ENCODE measurements at places on chromosomes 3 and 15.
A peak's percentile ranks its signal among the peaks of the same experiment; 100 is the strongest.

DNA sequence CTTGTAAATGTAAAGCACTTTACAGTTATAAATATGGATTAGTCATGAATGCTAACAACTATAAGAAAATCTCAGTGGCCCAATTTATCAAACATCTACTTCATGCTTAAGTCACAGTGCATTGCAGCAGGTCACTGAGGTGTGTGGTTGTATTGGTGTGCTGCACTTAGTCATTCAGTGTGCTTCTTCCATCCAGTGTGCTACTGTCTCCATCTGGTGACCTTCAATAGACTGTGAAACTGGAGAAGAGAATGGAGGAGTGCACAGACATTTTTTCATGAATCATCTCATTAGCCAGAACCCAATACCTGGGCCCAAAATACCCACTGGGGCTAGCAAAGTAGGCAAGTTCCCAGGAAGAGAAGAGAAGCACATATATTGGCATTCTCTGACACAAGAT is 199.6 kb downstream of the SHOX2 start:
- H3K4me1 ChIP-seq = no peaks in the 10 kb centered on the region
- no peaks in the 10 kb centered on the region for H3K36me3 ChIP-seq
- no peak overlapping the region for H3K4me3 ChIP-seq
- H3K27ac ChIP-seq = no peak overlapping the region

GRCh38 chr15:39892418-39892817 is 27.6 kb downstream of the GPR176 start:
- H3K4me3 ChIP-seq = no peak overlapping the region
- H3K27ac ChIP-seq = no peak overlapping the region
- H3K36me3 ChIP-seq = no peaks in the 10 kb centered on the region
- no peaks in the 10 kb centered on the region for H3K4me1 ChIP-seq

GRCh38 chr15:85754989-85755388 is 39.7 kb downstream of the KLHL25 start:
- H3K36me3 ChIP-seq = no peaks in the 10 kb centered on the region
- peak; percentile 82 for DNase-seq
- H3K4me3 ChIP-seq = no peak overlapping the region
- H3K4me1 ChIP-seq = peaks cover 12% of the 10 kb centered on the region

- H3K27ac ChIP-seq = no peak overlapping the region
- no peaks in the 10 kb centered on the region for H3K4me1 ChIP-seq
- DNase-seq = no peak
- no peaks in the 10 kb centered on the region for H3K36me3 ChIP-seq
- no peak overlapping the region for H3K4me3 ChIP-seq
Observed at GRCh38 chr3:168168743-168169142, 73.0 kb upstream of the GOLIM4 start.

DNA sequence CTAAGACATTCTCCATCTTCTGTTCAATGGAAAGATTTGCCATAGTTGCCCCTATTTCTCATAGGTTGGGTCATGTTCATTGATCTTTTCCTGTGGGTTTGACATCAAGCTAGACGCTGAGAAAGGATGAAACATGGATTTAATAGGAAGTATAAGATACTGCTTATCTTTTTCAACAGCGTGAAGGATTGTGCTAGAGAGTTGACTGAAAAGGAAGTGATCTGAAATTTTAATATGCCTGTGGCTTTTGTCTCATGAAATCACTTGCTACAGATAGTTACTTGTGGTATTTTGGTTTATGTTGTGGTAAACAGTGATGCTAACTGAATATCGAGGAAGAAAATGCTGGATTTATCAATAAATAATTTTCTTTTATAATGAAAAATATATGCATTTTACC is 442.9 kb downstream of the EDEM1 start:
- no peaks in the 10 kb centered on the region for H3K27me3 ChIP-seq
- H3K4me3 ChIP-seq = no peak overlapping the region
- no peaks in the 10 kb centered on the region for H3K36me3 ChIP-seq
- no peak overlapping the region for H3K27ac ChIP-seq
- no peaks in the 10 kb centered on the region for H3K4me1 ChIP-seq

DNA sequence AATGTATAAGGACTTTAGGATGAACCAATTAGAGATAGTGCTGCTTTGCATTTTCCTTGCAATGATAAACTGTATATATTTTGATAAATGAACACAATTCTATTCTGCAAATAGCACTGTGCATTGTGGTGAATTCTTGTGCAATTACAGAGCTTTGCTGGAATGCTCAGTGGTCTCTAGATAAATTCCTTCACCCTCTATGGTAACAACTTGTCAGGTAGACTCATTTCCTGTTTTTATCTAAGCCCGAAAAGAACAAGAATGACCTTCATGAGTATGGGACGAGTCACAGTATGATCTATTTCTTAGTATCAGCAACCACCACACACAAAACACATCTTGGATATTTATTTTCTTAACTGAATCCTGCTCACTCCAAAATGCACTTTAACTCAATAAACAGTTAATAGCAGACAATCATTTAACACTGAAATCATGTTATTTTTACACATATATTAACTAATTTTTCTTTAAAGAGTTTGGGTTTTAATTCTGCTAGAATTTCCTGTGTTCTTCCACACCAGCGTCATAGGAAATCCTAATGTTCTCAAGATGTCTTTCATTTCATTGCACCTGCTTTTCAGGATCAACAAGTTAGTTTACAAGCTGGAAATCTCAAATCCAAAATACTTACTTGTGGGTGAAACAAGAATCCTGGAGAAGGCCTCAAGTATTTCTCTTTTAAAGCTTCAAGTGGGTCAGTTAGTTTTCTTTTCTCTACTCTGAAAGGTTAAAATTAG is 551.2 kb downstream of the MECOM start:
- DNase-seq = no peak
- H3K27me3 ChIP-seq = no peaks in the 10 kb centered on the region
- no peaks in the 10 kb centered on the region for H3K4me1 ChIP-seq
- no peak overlapping the region for H3K4me3 ChIP-seq
- no peak overlapping the region for H3K27ac ChIP-seq
- no peaks in the 10 kb centered on the region for H3K36me3 ChIP-seq

DNA sequence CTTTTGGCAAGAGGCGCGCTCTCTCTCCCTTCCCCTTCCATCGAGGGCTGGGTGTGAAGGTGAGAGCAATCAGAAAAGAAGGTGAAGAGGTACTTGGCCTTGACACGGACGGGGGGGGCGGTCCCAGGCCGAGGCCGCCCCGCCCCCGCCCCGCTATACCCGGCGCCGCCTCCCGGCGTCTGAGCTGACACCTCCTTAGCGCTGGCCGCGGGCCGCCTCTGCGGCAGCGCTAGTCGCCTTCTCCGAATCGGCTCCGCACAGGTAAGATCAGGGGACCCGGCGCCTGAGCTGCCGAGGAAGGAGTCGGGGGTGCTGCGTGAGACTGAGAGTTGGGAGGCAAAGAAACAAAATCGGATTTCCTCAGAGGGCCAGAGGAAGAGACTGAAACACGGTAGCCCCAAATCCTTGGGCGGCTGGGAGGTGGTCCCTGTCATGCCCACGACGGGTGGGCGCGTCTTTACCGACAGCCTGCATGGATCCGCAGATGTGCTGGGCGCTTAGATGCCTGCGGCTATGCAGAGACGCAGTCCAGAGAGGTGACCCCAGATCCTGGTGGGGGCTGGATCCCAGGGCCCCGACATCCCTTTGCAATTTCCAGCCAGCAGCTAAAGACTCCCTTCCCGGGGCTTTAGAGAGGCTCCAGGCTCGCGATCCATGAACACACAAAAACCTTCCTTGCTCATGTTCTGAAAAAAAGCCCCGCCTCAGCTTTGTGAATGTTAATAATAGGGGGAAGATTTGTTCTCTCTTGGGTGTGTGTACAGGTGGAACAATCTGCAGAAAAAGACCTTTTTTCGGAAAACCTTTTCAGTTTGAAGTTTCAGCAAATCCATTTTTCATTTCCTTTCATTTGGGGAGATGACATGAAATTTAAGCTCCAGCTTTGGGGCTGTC is at the start of gene ENTPD3:
TSS of gene ENTPD3 (plus strand) at position 184 of the 894 bp plus-strand sequence. CDS start 874 bp downstream, outside the sequence.
- H3K27ac ChIP-seq = peak within 1 kb of the TSS; percentile 52
- no peak within 1 kb of the TSS for H3K4me3 ChIP-seq
- peak; percentile 8 for DNase-seq
- H3K4me1 ChIP-seq = peaks cover 8% of the 10 kb centered on the region

GRCh38 chr3:4908433-4909156 is 70.6 kb upstream of the BHLHE40 start:
- H3K27ac ChIP-seq = no peak overlapping the region
- no peaks in the 10 kb centered on the region for H3K36me3 ChIP-seq
- no peaks in the 10 kb centered on the region for H3K27me3 ChIP-seq
- H3K4me3 ChIP-seq = no peak overlapping the region
- DNase-seq = no peak

- H3K27ac ChIP-seq = no peak overlapping the region
- no peak overlapping the region for H3K4me3 ChIP-seq
- H3K4me1 ChIP-seq = peaks cover 30% of the 10 kb centered on the region
- H3K36me3 ChIP-seq = no peaks in the 10 kb centered on the region
Observed at GRCh38 chr15:38263251-38263650, 10.6 kb downstream of the SPRED1 start.

GRCh38 chr15:31245756-31246155 is 80.9 kb upstream of the KLF13 start:
- H3K36me3 ChIP-seq = no peaks in the 10 kb centered on the region
- no peak for DNase-seq
- no peak overlapping the region for H3K4me3 ChIP-seq
- no peaks in the 10 kb centered on the region for H3K4me1 ChIP-seq
- no peak overlapping the region for H3K27ac ChIP-seq

- no peak for DNase-seq
- no peaks in the 10 kb centered on the region for H3K36me3 ChIP-seq
- no peak overlapping the region for H3K27ac ChIP-seq
- H3K27me3 ChIP-seq = no peaks in the 10 kb centered on the region
Observed at GRCh38 chr3:188673646-188674186, 498.1 kb upstream of the TPRG1 start.

DNA sequence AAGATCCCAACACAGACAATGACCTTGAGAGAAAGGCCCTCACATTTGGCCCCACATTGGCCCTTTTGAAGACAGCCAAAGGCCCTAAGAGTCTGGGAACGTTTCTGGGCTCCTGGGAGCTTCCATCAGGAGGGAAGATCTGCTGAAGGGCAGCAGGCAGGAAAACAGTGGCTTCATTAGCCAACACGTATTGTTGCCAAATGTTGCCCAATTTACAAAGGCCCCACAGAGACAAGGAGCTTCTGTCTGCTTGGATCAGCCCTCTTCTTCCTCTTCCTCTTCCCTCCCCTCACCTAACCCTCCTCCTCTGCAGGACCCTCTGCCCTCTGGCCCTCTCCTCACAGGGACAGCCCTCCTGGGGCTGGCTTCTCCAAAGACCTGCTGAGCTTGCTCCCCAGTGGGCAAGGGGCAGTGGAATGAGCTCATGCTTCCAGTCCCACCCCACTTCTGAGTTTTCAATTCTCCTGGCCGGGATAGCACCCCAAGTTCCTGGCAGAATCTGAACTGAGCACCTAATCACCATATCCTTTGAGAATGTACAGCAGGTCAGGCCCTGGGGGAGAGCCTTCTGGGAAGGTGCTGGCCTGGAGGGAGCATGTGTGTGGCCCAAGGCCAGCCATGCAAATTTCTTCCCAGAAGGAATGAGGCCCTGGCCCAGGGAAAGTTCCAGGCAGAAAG is 5.1 kb upstream of the LTF start:
- H3K4me1 ChIP-seq = no peaks in the 10 kb centered on the region
- DNase-seq = no peak
- no peaks in the 10 kb centered on the region for H3K36me3 ChIP-seq
- peaks cover 11% of the 10 kb centered on the region for H3K27me3 ChIP-seq
- no peak overlapping the region for H3K27ac ChIP-seq

- no peak overlapping the region for H3K4me3 ChIP-seq
- no peaks in the 10 kb centered on the region for H3K27me3 ChIP-seq
- no peaks in the 10 kb centered on the region for H3K36me3 ChIP-seq
- H3K4me1 ChIP-seq = peaks cover 32% of the 10 kb centered on the region
- H3K27ac ChIP-seq = no peak overlapping the region
Observed at GRCh38 chr3:112017091-112017490, 17.4 kb upstream of the TMPRSS7 start.

- peaks cover 7% of the 10 kb centered on the region for H3K4me1 ChIP-seq
- H3K27ac ChIP-seq = no peak overlapping the region
- DNase-seq = peak; percentile 60
- no peaks in the 10 kb centered on the region for H3K27me3 ChIP-seq
Observed at GRCh38 chr3:21795152-21795837, 44.3 kb upstream of the ZNF385D start.

DNA sequence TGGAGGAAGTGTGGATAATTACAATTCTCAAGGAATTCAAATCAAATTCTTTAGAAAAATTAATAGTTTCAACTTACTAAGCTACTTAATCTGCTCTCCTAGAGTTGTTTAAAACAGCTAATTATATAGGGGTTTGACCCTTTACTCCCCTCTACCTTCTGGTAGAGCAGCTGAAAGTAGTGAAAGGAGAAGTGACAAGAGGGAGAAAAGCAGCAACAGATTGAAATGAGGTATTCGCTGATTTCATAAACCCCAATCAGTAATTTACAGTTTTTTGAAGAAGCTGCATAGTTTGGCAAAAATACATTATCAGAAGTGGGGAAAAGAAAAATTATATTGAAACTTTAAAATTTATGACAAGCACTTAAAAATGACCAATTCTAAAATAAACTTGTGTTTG is 52.8 kb downstream of the ZMAT3 start:
- no peak for DNase-seq
- no peaks in the 10 kb centered on the region for H3K36me3 ChIP-seq
- H3K27ac ChIP-seq = no peak overlapping the region
- no peaks in the 10 kb centered on the region for H3K27me3 ChIP-seq
- no peak overlapping the region for H3K4me3 ChIP-seq
- H3K4me1 ChIP-seq = no peaks in the 10 kb centered on the region

- H3K27me3 ChIP-seq = no peaks in the 10 kb centered on the region
- peaks cover 5% of the 10 kb centered on the region for H3K4me1 ChIP-seq
- H3K36me3 ChIP-seq = no peaks in the 10 kb centered on the region
- H3K4me3 ChIP-seq = no peak overlapping the region
- H3K27ac ChIP-seq = no peak overlapping the region
- no peak for DNase-seq
Observed at GRCh38 chr3:124107104-124107890, 115.4 kb upstream of the ROPN1 start.

- DNase-seq = peak; percentile 93
- H3K4me3 ChIP-seq = no peak overlapping the region
- H3K4me1 ChIP-seq = no peaks in the 10 kb centered on the region
Observed at GRCh38 chr3:108662142-108662738, 72.7 kb downstream of the DZIP3 start.

- no peaks in the 10 kb centered on the region for H3K4me1 ChIP-seq
- no peak overlapping the region for H3K27ac ChIP-seq
- no peak overlapping the region for H3K4me3 ChIP-seq
- no peaks in the 10 kb centered on the region for H3K27me3 ChIP-seq
- DNase-seq = peak; percentile 31
Observed at GRCh38 chr15:54559405-54560069, 581.3 kb downstream of the UNC13C start.
